ENCODE measurements at places on chromosomes 12 and 14.

- no peak for DNase-seq
Measured at GRCh38 chr12:81530352-81530751, 228.8 kb downstream of the PPFIA2 start.

DNA sequence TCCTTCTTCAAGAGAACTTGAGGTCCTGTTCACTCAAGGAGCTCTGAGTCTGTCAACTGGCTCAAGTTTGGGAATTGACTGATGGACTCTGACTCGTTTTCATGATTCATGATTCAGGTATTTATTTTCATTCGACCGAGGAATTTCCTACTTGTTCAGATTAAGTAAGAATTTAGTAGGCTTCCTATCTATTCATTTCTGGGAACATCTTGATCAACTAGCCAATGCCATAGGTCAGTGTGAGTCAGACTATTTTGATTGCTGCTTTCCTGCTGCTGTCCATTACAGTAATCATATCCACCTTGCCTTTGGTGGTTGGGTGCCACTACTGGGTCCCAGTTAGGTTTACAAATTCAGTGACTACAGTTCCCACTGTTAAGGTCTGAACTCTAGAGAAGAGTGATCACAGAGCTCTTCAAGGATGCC, 6.1 kb downstream of the FAM186A start:
- DNase-seq, result no peak

DNA sequence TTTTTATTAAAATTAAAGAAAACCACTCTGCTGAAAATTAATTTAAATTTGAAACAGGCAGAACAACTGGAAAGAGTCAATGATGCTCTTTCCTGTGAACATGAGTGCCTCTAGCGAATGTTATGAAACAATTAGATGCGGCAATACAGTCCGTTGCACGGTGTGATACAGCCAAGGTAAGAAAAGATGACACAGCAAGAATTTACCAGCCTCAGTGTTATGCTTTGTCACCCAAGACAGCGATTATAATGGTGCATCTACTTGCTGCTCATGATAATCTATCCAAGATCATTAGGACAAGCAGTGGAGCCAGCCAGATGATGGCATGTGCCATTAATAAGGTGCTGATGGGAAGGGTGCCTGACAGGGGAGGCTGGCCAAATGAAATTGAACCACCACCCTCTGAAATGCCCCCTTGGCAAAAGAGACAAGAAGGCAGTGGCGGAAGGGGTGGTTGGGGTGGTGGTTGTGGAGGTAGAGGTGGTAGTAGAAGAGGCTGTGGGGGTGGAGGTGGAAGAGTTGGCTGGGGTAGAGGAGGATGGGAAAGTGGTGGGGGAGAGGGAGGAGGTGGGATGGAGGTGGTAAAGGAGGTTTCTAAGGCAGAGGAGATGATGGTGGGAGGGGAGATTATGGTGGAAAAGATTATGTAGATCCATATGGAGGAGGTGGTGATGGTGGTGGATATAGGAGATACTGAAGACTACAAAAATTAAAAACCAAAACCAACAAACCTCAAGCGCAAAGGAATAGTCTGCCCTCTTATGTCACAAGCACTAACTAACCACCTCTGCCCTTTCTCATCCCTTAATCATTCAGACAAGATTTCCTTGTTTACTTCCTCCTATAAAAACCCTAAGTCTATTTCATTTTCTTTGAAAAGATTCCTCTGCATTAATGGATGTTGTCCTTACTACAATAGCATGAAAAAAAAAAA, 4.0 kb upstream of the RESF1 start:
- no peak for DNase-seq

- DNase-seq, result no peak
Measured at GRCh38 chr14:82796086-82796485, 1262.4 kb upstream of the SEL1L start.

DNA sequence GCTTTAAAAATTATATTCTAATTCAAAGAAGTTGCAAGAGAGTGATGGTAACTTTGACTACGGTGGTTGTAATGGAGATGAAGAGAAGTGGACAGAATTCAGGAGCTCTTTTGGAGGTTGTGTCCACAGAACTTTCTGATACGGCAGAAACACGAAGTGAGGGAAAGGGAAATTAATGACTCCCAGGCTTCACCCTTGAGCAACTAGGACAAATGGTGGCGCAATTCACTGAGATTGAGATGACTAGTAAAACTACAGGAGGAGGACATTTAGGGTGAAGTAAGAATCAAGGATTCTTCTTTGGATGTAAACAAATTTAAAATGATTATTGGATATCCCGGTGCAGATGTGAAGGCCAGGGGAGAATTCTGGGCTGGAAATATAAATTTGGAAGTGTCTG, 212.6 kb downstream of the PTPRO start:
- no peak for DNase-seq

Measured in lower leg skin (tissue), 4 donors.